ENCODE measurements at places on chromosomes 1 and 21.

GRCh38 chr1:212946872-212947271 is 3.5 kb upstream of the VASH2 start:
- DNase-seq, result no peak

- DNase-seq, result no peak
Observed at GRCh38 chr1:183607322-183607980, 17.2 kb upstream of the NCF2 start.

- DNase-seq, result no peak
Observed at GRCh38 chr1:228899421-228899956, 164.2 kb downstream of the RHOU start.

GRCh38 chr1:54392401-54392800 is 13.8 kb downstream of the SSBP3 start:
- no peak for DNase-seq

GRCh38 chr1:2050461-2050792 is 216 bp downstream of the PRKCZ start:
- DNase-seq, result no peak

DNA sequence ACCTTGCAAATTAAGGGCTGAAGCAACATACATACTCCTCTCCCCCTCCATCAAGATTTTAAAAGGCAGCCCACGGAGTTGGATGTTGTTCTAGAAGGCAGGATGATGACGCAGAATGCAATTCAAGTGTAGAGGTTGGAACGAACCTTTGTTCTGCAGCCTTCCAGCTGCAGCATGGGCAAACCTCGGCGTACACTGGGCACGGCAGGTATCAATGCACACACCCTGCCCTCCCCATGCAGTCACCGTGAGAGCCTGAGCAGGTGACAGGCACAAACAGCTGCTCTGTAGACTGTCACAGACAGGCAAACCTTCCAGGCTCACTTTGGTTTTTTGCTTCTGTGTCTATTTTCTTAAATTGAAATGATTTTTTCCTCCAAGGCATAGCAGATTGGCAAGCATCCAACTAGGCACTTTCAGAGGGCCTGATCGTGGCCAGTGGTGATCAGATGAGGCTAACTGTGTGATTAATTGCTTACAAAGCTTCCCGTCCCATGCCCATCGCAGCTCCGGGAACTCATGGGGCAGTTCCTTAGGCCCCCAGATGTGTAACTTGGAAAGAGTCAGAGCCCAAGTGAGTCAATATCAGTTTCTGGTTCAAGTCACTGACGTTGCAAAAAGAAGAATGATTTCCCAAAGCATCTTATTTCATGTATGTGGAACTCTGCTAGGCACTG is 82.3 kb downstream of the ITPKB start:
- no peak for DNase-seq

GRCh38 chr1:76095802-76096201 is 21.3 kb downstream of the ST6GALNAC3 start:
- no peak for DNase-seq

GRCh38 chr1:151340870-151341754 is 5.9 kb downstream of the RFX5 start:
- peak; percentile 46 for DNase-seq

GRCh38 chr1:202553560-202554038 is 156.7 kb downstream of the SYT2 start:
- DNase-seq, result no peak

DNA sequence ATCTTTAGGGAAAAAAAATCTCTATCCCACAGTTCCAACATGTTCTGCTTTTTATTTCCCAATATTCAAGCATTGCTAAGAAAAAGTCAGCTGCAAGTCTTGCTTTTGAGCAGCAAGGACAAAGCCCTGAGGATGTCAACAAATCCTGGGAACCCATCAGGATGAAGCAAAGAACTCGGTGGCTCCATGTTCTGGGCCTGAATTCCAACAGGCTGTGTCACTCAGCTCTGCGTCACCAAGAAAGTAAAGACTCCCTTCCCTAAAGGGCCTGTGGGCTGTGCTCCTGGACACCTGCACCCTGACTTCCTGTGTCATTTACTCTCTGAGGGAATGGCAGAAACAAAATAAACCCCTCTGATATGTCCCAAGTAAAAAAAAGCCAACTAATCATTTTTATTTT is 95.5 kb downstream of the TIAM1 start:
- DNase-seq, result no peak

DNA sequence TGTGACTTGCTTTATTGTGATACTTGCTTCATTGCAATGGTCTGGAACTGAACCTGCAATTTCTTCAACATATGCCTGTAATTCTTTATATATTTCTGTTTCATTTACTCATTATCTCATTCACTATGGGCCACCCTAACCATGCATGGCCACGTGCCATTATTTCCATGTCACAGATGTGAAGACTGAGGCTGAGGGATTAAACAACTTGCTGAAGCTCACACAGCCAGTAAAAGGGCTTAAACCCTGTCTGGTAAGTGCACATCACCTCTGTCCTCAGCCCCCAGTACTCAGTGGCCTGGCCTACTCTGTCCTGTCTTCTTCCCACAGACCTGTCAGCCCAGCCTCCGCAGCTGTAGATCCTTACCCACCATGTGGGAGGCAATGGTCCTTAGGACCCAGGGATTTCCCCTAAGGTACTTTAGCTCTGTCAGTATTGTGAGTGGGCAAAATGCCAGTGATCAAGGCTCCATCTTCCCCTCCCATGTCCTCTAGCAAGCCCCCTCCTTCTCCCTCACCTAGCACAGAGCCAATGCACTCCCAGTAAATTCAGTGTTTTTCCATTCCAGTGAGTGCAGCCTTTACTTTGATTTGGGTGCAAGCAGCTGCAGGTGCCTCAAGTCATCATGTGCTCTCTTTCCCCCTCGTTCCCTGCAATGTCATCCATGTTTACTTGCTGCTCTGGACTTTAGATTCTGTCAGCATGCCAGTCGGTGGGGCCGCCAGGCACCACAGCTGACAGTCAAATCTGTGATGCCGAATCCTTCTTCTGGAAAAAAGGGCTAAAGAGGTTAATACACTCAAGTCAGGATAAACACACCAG is 228.2 kb upstream of the PROX1 start:
- DNase-seq, result no peak

DNA sequence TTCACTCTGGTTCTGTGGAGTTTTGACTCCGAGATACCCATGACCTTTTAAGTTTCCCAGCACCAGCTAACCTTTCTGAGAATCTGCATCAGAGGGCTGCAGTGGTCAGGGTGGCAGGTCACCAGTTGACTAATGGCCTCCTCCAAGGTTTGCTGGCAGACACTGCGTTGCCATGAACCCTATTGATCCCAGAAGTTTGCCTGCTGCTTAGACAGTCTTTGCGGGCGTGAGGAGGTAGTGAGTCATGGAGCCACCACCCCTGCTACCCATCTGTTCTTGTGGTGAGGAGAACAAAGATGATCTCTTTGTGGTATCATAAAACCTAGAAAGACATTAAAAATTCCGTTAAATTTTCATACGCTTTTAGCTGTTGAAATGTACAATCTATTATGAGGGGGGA is 180.4 kb downstream of the FGGY start:
- DNase-seq, result peak; percentile 32

DNA sequence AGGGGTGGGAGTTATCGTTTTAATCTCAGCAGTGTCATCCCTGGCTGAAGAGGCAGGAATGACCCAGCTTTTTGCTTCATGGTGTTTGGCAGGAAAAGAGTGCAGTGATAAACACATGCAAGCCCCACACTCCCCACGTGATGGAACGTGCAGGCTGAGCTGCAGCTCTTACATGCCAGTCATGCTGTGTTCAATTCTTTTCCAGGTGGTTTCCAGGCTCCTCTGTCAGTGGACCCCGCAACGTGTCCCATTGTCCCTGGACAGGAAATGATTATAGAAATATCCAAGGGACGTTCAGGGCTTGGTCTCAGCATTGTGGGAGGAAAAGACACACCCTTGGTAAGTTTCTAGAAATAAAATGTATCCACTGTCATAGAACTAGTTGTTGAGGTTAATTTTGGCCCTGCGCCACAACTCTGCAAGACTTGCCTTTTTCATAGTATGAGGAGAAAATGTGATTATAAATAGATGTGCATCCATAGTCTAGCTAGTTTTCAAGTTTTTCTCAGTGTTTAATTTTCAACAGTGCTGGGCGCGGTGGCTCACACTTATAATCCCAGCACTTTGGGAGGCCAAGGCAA is 110.2 kb upstream of the L1TD1 start:
- no peak for DNase-seq

GRCh38 chr1:21069549-21069948 is 107.1 kb downstream of the EIF4G3 start:
- DNase-seq, result no peak

- no peak for DNase-seq
Observed at GRCh38 chr1:205630241-205630640, 1.6 kb downstream of the ELK4 start.
